ENCODE measurements at places on chromosomes 4 and X.
A peak's percentile ranks its signal among the peaks of the same experiment; 100 is the strongest.

DNA sequence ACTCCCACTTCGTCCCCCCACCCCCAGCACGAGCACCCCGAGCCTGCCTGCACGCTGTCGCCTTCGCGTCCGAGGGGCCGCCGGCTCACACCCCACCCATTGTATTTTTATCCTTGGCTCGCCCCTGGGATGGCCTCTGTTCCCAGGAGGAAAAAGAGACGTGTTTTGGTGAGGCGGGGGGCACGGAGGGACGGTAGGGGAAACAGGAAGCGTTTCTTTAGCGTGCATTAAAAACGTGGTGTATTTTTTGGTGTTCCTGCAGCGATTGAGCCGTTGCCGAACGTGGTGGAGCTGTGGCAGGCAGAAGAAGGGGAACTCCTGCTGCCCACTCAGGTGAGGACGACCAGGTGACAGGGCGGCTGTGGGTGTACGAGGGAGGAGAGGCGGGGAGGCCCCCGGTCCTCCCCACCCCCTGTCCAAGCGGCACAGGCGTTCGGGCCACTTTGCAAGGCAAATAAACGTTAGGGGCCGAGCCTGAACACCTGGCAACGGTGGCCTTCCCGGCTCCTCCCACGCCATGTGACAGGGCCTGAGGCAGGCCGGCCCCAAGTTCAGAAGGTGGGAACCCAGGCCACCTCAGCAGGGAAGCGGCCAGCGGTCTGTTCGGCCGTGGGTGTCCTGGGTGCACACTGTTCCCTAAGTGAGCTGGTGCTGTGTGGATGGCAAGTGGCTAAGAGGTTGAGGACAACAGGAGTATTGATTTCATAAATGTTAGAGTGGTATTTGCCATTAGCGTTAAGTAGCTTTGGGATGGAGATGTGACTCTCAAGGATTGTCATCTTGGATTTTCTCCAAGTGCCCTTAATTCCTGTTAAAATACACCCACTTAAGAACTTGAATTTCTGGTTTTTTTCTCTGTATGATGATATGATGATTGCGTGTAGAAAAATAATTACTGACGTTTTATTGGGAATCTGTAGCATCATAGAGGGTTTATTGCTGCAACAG is 1.1 kb downstream of the TMEM131L start:
- DNase-seq = peak; percentile 64

DNA sequence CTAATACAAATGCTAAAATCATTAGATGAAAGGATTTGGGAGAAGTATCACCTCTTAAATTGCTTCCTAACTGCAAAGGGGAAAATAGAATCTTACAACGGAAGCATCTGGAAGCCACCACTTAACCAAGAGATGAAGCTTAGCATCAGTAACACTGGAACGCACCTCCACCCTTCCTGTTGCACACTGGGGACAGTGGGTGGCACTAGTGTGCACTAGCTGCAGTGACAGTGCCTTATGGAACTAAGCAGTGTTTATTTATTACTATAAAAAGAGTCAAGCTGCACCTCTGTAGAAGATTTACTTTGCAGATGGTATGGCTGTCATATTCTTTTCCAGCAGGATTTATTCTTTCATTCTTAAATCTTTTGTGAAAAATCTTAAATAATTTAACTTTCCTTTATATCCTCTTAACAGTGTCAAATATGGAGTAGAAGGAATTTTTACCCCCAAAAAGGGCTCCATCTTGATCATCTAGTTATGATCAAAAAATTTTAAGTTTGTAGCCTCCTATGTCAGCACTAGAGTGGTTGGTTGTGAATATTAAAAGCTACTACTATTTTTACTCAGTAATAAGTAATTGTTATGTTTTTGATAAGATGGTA is 76.7 kb downstream of the SCD5 start:
- DNase-seq = peak; percentile 10

GRCh38 chr4:7987148-7987989 is 47.7 kb upstream of the AFAP1 start:
- DNase-seq = peak; percentile 69

DNA sequence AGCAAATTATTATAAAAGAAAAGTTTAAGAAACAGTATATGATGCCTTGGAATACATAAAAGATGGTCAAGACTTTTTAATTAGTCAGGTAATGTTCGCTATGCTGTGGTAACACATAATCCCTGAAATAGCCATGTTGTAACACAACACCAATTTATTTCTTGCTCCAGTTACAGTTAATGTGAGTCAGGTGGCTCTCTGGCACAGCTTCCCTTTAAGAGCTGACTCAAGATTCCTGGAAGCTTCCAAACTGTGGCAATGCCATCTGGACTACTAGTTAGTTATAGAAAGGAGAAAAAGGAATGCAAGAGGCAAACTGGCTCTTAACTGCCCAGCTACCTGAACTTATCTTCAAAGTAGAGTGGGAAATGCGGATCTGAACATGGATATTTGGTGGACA is 210.5 kb downstream of the CHM start:
- no peak for DNase-seq

DNA sequence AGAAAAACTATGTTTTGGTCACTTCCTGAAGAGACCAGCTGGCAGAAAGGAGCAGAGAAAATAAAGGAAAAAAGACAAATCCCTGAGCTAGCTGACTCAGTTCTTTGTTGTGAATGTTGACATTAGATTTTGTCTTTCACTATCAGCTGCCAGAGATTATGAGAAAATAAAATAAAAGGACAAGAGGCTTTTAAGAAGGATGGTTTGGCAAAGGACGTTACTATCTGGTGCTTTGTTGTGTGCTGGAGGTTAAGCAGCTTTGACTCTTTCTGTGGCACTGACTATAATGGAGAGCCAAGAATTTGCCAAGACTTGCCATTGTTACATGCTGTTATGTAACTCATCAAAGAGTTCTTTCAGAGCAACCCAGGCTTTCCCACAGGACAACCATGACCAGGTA is 12.1 kb downstream of the ASB5 start:
- DNase-seq = no peak

DNA sequence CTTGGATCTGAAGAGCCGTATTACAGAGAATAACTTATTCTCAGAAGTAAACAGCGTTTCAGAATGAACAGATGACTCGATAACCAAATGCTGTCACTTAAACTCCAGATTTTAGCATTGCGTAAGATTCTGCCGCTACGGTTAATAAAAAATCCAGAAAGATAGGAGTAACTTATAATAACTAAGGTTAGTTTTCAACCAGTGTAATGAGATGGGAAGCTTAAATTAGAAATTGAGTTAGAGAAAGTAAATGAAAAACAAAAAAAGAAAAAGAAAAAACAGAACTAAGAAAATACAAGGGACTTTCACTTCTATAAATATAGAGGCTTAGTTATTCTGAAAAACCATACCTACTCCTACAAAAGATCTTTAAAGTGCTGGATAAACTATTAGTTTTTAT is 13.1 kb upstream of the PARM1 start:
- DNase-seq = no peak

GRCh38 chr4:80307774-80308465 is 27.6 kb upstream of the CFAP299 start:
- no peak for DNase-seq

- DNase-seq = no peak
Measured at GRCh38 chr4:3330707-3331106, 37.9 kb downstream of the RGS12 start.
